ENCODE measurements at places on chromosomes 1 and 21.

DNA sequence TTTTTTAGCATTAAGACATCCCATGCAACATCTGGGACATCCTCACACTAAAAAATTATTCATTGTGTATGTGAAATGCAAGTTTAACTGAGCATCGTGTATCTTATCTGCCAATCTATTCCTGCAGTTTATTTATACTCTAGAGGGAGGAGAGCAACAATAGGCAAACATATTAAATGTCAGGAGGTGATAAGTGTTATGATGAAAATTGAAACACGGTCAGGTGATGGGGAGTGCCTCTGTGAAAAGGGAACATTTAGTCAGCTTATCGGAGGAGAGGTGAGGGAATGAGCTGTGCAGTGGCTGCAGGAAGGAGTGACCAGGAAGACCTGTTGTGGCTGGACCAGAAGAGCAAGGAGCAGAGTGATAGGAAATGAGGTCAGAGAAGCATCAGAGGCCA, 775 bp upstream of the EFCAB14 start:
- no peak for DNase-seq

- DNase-seq = no peak
Observed at GRCh38 chr1:210607361-210607760, 278.7 kb downstream of the HHAT start.

DNA sequence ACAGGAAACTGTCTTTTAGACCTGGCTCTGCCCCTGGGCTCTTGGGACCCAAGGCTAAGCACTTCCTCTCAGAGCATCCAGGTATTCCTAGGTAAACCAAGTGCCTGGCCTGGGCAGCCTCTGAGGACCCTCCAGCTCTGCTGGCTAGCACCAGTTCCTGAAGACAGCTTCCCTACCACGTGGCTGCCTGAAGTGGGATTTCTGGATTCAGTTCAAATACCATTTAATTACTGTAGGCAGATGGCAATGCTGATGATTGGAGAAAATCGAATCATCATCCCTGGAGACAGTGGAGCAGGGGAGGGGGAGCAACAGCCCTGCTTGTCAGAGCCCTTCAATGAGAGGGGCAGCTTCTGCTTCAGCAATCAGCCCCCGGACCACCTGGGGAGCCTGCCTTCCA, 11.9 kb downstream of the KIF21B start:
- DNase-seq = no peak

- DNase-seq = no peak
Observed at GRCh38 chr1:111475701-111476100, 1.9 kb downstream of the C1orf162 start.

GRCh38 chr1:33823830-33824229, 40.0 kb upstream of the HMGB4 start:
- DNase-seq = no peak

DNA sequence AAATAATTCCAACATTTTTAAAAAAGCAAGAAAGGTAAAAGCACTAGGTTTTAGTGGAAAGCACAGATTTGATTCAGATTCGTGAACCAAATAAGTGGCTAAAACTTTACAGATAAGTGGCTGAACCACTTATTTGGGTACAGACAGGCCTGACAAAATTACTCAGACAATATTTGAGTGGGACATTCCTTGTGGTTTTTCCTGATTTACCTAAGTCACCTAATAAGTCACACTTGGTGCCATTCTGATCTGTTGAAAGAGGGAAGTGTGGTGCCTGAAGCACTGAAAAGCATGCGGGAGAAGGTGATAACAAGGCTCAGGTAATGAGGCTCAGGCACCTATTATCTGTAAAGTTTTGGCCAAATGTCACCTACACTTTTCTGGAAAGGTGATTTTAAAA, 81.6 kb upstream of the CD55 start:
- DNase-seq = no peak

DNA sequence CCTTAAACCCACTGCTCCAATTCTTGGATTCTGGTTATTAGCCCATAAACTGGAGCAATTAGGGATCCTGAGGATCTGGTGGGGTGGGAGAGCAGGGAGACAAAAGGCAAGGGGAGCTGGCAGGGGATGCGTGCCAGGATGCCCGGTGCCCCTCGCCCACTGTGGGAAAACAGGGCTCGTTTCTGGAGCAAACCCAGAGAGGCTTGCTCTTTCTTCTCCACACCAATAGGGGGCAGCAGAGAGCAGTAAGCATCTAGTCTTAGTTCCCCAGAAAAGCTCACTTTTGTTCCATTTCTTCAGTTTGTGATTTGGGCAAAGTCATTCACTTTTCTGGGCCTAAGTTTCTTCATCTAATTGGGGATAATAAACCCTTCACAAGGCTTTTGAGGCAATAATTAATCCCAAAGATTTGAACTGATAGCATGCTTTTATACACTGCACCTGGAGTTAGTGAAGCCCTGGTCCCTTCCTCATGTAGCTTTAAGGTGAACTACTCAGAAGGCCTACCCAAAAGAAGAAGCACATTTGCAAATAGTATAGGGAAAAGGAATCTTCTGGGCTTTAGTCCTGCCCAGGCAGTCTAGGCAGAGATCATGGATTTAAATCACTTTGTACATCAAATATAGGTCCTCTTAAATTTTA, 160.6 kb upstream of the USP24 start:
- DNase-seq = no peak

DNA sequence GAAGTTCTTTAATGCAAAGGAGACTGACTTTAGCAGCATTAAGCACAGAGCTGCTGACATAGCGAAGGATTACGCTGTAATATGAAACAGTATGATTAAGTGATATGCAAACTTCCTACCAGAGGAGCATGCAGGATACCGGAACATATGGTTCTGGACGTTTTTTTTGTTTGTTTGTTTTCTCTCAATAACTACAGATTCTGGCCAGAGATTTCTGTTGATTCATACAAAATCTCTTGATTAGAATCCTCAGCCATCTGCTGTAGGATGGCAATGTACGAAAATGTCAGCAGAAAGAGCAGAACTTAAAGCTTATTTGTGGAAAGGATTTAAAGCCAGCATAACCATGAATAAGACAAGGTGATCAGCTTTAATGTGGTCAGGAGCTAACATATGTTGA, 970.7 kb downstream of the KCNT2 start:
- no peak for DNase-seq

DNA sequence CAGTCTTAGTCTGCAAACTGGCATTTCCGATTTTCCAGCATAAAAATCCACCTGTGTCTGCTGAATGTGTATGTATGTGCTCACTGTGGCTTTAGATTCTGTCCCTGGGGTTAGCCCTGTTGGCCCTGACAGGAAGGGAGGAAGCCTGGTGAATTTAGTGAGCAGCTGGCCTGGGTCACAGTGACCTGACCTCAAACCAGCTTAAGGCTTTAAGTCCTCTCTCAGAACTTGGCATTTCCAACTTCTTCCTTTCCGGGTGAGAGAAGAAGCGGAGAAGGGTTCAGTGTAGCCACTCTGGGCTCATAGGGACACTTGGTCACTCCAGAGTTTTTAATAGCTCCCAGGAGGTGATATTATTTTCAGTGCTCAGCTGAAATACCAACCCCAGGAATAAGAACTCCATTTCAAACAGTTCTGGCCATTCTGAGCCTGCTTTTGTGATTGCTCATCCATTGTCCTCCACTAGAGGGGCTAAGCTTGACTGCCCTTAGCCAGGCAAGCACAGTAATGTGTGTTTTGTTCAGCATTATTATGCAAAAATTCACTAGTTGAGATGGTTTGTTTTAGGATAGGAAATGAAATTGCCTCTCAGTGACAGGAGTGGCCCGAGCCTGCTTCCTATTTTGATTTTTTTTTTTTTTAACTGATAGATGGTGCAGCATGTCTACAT, 2.5 kb upstream of the OLFML3 start:
- no peak for DNase-seq

GRCh38 chr1:28194326-28195035, 18.0 kb upstream of the PTAFR start:
- no peak for DNase-seq

- DNase-seq = no peak
Observed at GRCh38 chr21:43827015-43827611, 37.7 kb downstream of the RRP1 start.

DNA sequence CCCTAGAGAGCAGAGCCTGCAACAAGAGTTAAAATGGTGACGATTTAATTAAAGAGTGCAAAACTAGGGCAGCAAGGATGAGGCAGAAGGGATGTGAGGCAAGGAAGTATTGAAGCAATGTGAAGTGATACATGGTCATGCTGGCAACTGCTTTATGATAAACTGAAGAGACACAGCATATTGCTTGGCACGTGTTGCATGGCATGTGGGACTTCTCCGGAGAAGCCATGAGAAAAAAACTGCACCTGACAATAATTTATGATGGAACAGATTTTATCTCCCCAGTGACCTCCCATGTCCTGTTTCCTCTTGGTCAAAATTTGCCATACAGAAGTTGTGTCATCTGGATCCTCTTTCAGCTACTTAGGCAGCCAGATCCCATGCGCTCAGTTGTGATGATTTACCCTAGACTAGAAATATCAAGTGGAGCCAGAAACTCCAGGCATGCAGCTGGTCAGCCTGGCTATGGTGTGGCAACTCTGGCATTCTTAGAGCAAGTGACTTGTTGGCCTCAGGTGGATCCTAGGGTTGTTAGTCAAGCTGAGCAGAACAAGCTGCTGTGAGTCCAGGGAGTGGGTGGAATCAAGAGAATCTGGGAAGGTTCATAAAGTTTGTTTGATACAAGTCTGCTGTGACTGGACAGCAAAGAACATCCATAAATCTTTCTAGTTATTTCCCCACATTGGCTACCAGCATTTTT, 611.4 kb upstream of the USP24 start:
- no peak for DNase-seq

DNA sequence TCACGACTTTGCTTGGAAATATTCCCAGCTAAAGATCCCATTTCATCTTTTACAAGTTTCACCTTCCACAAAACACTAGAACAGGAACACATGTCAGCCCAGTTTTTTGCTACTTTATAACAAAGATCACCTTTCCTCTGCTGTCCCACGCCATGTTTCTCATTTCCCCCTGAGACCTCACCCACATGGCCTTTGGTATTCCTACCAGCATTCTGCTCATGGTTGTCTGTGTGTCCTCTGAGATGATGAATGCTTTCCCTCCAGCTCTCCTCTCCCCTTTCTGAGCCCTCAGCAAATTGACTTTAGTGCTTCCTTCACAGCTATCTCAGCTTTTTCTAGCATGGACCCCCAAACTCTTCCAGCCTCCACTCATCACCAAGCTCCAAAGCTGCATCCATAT, 32.3 kb upstream of the ABCG1 start:
- no peak for DNase-seq

GRCh38 chr1:198934901-198935305, 296.1 kb downstream of the PTPRC start:
- peak; percentile 45 for DNase-seq

GRCh38 chr1:246722720-246723119, 1.5 kb upstream of the SCCPDH start:
- no peak for DNase-seq

GRCh38 chr1:18807334-18808063, 52.0 kb downstream of the TAS1R2 start:
- DNase-seq = no peak

- DNase-seq = no peak
Observed at GRCh38 chr21:41932191-41932575, 21.6 kb downstream of the C2CD2 start.

DNA sequence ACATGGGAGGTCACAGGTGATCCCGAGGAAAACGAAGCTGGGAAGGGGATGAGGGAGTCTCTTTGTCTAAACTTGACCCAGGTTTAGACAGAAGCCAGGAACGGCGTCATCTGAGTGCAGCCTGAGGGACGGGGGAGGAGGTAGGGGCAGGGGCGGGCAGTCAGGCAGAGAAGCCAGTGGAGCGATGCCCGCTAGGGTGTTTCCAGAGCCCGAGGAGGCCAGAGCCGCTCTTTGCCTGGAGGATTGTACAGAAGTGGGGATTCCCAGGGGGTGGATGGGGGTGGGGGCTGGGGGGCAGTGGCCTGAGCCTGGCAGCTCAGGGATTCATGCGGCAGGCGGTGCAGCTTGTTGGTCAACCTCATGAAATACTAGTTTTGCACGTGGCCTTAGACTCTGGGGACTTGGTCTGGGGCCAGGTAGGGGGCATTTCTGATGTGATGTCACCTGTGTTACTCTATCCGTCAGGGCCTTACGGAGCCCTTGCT, 58.4 kb downstream of the VPS26C start:
- no peak for DNase-seq

- no peak for DNase-seq
Observed at GRCh38 chr1:208213786-208214185, 30.4 kb downstream of the PLXNA2 start.

- no peak for DNase-seq
Observed at GRCh38 chr1:20325407-20325843, 34.8 kb downstream of the VWA5B1 start.

DNA sequence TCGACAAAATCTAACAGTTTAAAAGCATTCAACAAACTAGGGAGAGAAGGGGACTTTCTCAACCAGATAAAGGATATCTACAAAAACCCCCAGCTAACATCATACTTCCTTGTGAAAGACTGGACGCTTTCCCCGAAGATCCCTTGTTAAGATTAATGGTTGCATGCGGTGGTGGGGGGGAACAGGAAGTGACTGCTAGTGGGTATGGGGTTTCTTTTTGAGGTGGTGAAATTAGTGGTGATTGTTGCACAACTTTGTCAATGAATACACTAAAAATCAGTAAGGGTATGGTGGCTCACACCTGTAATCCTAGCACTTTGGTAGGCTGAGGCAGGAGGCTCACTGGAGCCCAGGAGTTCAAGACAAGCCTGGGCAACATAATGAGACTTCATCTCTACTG, 26.9 kb upstream of the EYA3 start:
- DNase-seq = peak; percentile 23

GRCh38 chr1:116123837-116124533, 12.8 kb downstream of the MAB21L3 start:
- DNase-seq = no peak

DNA sequence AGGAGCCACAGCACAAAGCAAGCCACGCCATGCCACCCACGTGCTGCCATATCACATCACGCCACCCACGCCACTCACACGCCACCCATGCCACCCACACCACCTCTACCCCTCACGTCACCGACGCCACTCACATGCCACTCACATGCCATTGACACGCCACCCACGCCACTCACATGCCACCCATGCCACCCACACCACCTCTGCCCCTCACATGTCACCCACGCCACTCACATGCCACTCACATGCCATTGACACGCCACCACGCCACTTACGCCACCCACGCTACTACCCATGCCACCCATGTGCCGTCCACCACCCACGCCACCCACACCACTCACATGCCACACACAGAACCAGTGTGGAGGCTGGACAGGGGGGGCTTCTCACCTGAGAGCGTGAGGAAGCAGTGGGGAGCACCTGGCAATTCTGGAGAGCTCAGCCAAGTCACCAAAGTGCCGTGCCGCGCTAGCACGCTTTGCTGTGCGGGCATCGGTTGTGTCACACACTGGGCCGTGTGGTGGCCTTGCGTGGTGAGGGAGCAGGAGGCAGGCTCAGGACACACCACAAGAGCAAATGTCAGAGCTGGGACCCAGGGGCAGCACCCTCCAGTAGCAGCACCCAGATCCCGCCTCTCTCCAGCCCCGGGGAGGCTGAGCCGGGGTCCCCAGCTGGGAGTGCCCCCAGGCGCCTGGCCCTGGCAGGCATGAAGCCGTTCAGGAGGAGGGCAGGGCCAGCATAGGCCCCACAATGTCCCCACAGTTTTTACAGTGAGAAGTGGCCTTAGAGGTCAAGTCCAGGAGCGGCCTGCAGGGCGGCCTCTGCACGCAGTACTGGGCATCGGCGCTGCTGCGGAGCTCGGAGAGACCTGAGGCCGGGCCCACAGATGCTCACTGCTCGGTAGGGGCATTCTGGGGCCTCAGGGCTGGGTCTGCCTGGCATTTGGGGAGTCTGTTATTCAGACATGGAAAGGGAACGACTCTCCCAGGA, 70.0 kb downstream of the AGPAT3 start:
- no peak for DNase-seq

GRCh38 chr1:34970829-34971228, 14.3 kb downstream of the TMEM35B start:
- DNase-seq = no peak

- DNase-seq = no peak
Observed at GRCh38 chr1:33036051-33036525, 595 bp downstream of the AK2 start.

All from activated CD8-positive, alpha-beta memory T cell treated with anti-CD3 and anti-CD28 coated beads, Interleukin-2, amount 50 U/mL, for 4 hours (primary cell).